ENCODE measurements at places on chromosomes 7 and 10.

- DNase-seq: no peak
Measured at GRCh38 chr10:7397049-7398035, 13.5 kb downstream of the SFMBT2 start.

GRCh38 chr10:86167762-86168128, 198.8 kb downstream of the GRID1 start:
- DNase-seq: no peak

DNA sequence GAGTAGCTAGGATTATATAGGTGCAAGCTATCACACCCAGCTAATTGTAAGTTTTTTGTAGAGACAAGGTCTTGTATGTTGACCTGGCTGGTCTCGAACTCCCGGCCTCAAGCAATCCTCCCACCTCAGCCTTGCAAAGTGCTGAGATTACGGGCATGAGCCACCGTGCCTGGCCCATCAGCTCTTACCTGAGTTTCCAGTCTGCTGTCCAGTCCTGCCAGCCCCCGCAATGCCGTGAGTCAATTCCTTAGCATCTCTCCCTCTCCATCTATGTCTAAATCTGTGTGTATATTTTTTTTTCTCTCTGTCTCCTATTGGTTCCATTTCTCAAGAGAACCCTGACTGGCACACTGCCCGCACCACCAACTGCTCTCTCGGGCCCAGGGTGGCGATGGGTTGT, 127.6 kb downstream of the ACTR3B start:
- DNase-seq: no peak

DNA sequence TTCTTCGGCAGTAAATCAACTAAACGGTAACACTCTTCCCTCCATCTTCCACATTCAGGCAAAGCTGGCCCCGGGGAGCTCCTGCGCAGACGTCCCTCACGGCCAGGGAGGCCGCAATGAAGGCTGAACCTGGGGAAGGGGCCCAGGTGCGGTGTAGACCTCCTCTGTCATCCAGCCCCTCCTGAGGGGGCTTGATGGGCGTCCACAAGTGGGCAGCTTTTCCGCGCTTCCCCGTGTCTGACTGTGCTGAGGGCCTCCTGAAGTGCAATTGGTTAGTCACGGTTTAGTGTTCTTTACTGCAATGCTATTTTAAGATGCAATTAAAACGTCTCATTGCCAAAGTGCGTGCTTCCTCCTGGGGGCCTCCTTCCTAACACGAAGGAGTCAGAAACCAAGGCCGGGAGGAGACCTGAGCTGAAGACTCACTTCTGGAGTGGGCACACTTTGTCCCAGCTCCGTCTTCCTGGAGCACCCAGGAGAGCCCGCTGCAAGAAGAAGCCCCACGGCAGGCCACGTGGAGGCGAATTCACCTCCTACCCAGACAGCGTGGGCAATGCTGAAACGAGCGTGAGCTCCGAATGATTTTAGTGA, 173.3 kb downstream of the ELFN1 start:
- no peak for DNase-seq

DNA sequence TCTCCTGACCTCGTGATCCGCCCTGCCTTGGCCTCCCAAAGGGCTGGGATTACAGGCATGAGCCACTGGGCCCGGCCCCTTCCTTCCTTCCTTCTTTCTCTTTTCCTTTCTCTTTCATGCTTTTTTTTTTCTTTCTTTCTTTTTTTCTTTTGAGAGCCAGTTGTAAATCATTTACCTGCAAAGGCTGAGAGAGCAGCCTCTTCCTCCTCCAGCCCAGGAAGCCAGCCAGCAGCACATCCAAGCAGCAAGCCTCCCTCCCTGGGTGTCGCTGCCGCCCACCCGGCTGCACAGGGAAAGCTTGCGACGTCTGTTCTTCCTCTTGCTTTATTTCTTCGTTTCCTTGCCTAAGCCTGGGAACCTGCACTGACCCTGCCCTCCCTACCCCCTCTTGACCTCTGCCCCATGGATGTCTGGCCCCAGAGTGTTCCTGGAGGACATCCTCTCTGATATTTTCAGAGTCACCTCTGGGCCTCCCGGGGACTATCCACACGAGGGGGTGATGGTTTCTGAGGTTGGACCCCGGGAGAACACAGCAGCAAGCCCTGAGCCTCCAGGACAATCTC, 62.8 kb upstream of the MYL10 start:
- DNase-seq: no peak

DNA sequence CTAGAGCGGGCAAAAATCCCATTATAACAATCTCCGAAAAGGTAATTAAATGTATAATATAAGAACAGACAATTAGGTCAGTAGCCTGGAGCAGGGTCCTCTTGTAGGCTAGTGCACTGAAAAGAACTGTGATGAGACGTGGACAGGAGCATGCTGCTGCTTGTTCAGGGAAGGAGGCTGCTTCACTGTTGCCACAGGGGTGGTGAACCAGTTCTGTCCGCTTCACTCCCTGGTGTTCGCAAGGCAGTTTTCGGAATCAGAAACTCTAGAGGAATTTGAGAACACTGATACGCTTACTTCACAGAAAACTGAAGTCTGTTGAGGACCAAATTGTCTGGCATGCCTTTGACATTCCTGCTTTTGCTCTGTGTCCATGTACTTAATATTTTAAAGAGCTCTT, 17.4 kb downstream of the ZNRF2 start:
- no peak for DNase-seq

GRCh38 chr10:86876748-86877147, 80.7 kb downstream of the MMRN2 start:
- no peak for DNase-seq

- DNase-seq: no peak
Measured at GRCh38 chr10:11677480-11677879, 64.7 kb upstream of the ECHDC3 start.

GRCh38 chr10:60849740-60850139, 71.5 kb downstream of the CDK1 start:
- DNase-seq: no peak

DNA sequence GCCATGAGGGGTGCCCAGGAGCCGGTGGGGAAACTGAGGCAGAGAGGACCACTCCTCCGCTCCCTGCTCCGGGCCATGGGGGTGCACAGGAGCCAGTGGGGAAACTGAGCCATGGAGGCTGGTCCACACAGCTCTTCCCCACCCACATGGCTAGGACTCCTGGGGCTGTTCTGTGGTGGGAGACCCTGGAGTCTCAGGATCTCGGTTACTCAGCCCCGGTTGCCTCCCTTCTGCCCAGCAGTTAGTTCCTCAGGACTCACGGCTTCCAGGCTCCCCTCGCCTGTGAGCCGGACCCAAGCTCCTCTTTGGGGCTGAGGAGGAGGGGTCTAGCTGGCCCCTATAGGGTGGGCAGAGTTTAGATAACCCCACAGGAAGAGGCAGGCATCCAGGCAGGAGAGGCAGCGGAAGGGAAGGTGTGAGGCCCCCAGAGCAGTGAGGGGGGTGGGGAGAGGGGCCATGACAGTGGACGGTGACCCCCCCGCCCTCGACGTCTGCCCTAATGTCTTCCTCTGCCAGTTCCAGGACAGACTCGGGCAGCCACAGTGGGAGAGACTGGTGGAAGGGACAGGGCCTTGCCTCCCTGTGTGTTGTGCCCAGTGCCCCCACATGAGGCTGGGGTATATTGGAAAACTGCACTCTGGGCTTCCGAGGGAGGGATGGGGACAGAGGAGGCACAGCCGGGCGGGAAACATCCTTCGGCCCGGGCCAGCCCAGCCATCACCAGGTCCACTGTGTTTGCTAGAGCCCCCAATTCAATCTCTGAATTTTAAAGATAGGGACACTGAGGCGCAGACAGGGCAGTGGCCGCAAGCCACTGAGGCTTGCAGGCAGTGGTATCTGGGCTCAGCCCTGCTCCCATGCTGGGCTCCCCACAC, 4.3 kb downstream of the ELFN1 start:
- DNase-seq: no peak

- DNase-seq: no peak
Measured at GRCh38 chr10:21993360-21994001, 10.0 kb downstream of the DNAJC1 start.

DNA sequence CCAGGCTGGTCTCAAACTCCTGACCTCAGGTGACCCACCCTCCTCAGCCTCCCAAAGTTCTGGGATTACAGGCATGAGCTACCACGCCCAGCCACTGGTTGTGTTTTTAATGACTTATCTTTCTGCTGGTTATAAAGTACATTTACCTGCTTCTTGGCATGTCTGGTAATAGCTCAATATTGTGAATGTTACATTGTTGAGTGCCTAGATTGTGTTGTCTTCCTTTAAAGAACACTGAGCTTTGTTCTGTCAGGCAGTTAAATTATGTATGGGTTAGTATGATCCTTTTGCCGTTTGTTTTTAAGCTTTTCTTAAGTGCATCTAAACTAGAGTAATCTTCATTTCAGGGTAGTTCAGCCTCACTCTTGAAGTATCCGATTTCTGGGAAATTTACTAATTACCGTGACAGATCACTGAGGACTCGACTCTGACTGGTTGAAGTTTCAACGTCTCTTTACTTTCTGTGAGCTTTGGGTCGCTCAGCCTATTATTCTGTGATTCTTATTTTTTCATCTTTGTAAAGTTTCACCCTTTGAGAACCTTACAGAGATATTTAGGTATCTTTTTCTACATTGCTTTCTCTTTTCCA, 617.4 kb downstream of the SORCS1 start:
- DNase-seq: no peak

DNA sequence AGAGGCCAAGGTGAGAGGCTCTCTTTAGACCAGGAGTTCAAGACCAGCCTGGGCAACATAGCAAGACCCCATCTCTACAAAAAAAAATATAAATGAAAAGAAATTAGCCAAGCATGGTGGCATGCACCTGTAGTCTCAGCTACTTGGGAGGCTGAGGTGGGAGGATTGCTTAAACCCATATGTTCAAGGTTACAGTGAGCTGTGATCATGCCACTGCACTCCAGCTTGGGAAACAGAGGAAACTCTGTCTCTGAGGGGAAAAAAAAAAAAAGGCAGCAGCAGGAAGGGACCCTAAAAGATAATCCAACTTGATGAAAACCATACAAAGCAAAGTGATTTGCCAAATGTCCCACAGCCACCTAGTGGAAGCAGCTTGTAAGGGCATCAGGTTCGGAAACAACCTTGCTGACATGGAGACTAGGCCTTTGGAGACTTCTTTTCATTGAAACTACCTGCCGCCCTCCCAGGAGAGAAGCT, 15.6 kb upstream of the PBLD start:
- no peak for DNase-seq

- DNase-seq: no peak
Measured at GRCh38 chr10:86253091-86254072, 113.2 kb downstream of the GRID1 start.

- DNase-seq: no peak
Measured at GRCh38 chr7:151717415-151717814, 159.5 kb downstream of the PRKAG2 start.

DNA sequence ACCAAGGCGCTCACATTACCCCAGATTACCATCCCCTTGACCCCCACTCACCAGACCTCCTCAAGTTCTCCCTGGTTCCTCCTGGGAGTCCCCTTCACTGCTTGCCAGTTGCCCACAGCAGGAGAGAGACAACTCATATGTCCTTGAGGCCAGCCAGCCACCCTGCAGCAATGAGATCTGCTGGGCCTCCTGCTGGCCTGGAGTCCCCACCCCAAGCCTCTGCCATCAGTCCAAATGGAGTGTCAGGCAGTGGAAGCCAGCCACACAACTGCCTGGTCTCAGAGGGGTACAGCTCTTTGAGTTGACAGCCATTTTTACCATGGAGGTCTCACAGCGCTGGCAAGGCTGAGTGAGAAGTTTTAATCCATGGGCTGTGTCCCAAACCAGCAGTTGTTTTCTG, 53.0 kb upstream of the EXOC4 start:
- DNase-seq: no peak

DNA sequence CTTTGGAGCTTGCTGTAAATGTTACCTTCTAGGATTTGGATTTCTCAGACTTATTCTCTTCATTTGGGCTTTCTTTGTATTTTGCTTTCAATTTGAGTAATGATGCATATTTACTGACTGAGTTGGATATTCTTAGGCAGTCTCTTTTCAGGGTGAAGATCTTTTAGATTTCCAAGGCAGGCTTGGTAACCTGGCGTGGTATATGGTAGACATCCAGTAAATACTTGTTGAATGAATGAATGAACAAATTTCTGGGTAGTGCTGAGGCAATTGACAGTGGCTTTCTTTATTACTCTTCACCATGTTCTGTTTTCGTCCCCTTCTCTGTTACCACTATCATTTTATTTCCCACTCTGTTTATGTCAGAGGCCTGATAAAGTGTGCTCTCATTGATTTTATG, 27.1 kb downstream of the BBS9 start:
- DNase-seq: no peak

- DNase-seq: no peak
Measured at GRCh38 chr7:159158125-159158887, 13.6 kb upstream of the VIPR2 start.
